ENCODE measurements at places on chromosomes 6 and 20.

- no peak for DNase-seq
These were observed 331.1 kb upstream of the HSF2 start for GRCh38 chr6:122068291-122068769.

DNA sequence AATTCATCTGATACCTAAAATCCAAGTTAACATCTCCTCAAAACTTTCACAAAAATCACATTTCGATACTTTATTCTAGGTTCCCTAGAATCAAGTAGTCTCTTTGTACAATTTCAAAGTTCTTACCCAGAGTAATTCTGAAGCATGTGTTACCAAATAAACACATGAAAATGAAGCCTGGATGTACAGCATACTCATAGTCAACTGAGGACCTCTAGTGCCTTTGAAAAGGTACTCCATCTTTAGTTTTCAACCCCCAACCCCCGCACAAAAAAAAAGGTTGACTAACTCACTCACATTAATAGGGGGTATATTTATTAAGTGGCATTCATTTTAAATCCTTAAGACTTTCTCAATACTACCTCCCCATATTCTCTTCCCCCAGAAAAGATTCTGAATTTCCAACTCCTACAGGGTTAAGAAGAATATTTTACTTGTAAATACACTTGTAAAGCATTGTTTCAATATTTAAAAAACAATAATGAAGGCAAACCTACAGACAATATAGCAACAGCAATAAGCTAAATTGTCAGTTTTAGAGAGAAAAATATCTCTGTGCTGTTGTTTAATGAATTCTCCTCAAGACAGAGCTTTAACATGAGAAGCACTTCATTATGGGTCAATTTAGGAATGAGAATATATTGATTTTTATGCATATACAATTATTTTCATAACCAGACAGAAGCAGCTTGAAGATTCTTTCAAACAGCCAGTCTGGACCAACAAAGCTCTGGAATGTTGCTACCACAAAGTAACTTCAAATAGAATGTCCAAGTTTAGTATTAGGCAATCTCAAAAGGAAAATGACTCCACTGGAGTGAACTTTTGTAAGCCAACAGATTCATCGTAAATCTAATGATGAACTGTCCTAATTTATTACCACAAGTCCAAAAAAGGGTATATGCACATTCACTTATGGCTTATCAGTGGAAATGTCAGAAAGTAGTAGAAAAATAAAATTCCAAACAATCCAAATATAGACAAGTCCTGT, 3.3 kb downstream of the PLN start:
- no peak for DNase-seq

DNA sequence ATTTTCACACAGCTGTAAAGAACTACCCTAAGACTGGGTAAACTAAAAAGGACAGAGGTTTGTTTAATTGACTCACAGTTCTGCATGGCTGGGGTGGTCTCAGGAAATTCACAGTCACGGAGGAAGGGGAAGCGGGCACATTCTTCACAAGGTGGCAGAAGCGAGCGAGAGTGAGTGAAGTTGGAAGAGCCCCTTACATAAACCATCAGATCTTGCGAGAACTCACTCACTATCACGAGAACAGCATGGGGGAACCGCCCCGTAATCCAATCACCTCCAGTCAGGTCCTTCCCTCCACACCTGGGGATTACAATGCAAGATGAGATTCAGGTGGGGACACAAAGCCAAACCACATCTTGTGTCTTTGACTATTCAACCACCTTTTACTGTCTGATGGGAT, 700.5 kb downstream of the TENT5A start:
- DNase-seq, result no peak

DNA sequence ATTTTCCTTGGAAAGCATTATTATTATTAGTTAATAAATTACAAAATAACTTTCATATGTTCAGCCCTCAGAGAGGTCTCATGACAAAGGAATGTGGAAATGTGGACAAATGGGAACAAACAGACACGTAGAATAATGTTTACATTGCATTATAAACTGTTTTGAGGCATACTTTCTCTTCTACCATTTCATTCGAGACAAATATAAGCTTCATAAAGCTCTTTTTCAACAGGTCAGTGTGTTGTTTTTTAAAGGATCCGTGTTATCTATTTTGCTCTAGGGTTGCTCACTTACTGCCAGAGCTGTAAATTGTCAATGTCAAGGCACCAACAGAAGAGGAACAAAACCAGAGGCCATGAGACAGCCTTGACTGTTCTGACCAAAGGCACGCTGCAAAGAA, 256.8 kb downstream of the PHACTR1 start:
- DNase-seq, result no peak
